Activated T-helper 9 cell treated with anti-CD3 and anti-CD28 coated beads, Interleukin-2, amount 50 U/mL, for 16 hours (primary cell): ENCODE measurements at places on chromosomes 6 and 20.

DNA sequence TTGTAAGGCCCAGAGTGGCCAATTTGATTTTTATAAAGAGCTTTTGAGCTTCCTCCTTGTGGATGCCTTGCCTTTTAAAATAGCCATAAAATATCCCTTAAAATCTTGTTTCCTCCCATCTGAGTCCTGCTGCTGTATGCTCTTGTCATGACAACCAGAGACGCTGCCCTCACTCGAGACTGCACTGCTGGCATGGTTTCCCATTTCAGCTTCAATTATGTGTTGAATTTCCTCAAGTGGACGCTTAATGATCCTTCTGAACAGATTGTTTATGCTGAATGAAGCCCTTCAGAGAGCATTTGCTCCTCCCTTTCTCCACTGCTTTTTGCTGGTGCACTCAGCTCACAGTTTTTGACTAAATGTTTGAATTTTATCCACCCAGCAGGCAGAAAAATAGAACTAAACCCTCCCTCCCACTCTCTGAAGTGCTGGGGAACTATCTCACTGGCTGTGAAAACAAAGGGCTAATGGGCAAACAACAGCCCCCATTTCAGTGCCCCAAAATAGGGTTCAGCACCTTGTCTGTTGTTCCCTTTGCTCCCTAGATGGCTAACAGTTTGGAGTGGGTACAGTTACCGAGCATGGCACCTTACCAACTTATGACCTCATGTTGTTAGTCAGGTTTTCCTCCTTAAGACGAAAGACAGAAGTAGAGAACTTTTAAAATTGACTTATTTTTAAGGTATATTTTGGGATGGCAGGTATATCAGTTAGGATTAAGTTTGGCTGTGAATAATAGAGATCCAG lies 45.5 kb upstream of the RNF8 start:
- DNase-seq, result no peak

- no peak for DNase-seq
Measured at GRCh38 chr6:47626782-47627181, 71.6 kb upstream of the ADGRF4 start.

- no peak for DNase-seq
Measured at GRCh38 chr6:45667766-45668165, 290.0 kb upstream of the SUPT3H start.

- no peak for DNase-seq
Measured at GRCh38 chr6:109048176-109048575, 46.5 kb downstream of the SESN1 start.

DNA sequence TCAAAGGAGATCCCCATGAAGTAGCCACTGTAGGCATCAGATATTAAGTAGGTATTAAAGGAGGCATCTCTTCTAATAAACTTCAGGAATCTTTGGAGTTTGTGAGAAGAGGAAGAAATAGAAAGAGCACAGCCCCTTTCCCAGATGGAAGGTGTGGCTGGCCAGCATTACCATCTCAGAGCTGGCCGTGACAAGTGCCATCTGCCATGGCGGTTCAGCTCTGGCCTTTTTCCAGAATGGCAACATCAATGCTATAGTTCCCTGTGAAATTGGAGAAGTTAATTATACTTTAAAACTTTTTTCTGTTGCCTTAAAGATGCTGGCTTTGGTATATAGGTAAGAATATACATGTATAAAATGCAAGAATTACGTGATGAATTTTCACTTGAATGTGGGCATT lies 51.9 kb upstream of the MCUR1 start:
- DNase-seq, result no peak

DNA sequence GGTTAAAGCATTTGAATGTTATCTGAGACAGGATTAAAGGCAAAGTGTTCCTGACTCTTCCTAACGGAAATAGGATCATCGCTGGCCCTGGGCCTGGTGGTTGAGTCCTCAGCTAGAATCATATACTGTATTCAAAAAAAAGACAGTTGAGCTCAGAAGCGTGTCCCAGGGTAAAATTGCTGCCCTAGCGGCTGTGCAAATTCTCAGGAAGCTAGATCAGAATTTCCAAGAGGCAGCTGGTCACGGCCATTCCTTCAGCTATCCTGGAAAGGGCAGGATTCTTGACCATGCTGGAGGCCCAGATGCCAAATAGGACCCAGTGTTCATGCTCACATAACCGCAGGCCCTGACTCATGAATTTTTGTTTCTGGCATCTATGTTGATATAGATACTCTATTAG lies 67.4 kb downstream of the STMND1 start:
- DNase-seq, result no peak

DNA sequence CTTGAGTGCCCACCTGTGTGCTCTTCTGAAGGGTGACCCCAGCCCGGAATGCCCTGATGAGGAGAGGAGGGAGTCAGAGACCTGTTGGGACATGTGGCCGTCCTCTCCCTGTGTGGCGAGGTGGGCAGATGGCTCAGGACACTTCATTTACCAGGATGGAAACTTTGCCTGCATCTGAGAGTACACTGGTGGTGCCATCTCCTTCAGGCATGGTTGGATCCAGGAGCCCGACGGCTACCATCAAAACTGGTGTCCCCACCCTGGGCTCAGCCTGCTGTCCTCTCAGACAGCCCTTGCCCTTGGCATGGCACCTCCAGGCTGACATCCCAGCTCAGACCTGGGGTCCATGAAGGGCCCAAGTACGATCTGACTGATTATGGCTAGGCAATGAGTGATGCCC lies 7.0 kb upstream of the OSBPL2 start:
- DNase-seq, result no peak

DNA sequence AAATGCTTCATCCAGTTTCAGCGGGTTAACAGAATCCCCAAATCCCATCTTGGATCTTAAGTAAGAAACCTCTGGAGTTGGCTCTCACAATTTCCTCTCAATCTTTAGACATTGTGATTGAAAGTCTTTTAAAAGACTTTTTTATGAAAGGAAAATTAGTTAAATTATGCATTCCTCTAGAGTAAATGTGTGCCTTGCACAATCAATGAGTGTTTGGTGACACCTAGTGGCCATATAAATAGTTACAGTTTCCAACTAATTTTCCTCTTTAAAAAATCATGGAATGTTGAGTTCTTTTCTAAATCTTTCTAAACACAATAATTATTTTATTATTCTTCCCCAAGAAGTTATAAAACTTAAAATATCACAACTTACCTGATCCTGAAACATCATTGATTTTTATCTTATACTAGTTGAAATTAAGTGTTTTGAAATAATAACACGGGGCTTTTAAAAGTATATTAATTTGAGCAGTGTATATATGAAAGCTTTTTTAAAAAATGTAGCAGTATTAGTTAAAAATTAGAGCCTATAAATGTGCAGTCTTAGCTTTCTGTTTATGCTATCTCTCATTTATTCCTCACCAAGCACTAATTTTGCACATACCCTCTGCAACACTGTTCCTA lies 66.4 kb downstream of the PKHD1 start:
- no peak for DNase-seq

- DNase-seq, result no peak
Measured at GRCh38 chr6:7041511-7042026, 66.2 kb upstream of the RREB1 start.

GRCh38 chr6:128504003-128504654 lies 16.3 kb downstream of the PTPRK start:
- DNase-seq, result no peak

- DNase-seq, result no peak
Measured at GRCh38 chr6:32178547-32179440, 589 bp downstream of the RNF5 start.

GRCh38 chr20:1805161-1805581 lies 90.0 kb upstream of the SIRPA start:
- DNase-seq, result no peak

- no peak for DNase-seq
Measured at GRCh38 chr6:51854876-51855275, 232.5 kb downstream of the PKHD1 start.

DNA sequence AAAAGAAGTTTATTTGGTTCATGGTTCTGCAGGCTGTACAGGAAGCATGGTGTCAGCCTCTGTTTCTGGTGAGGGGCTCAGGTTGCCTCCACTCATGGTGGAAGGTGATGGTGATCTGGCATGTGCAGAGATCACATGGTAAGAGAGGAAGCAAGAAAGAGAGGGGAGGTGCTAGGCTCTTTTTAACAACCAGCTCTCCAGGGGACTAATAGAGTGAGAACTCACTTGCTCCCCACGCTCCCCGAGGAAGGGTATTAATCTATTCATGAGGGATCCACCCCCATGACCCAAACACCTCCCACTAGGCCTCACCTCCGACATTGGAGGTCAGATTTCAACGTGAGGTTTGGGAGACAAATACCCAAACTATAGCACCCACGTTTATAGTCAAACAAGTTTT lies 4.0 kb upstream of the GJB7 start:
- DNase-seq, result no peak

DNA sequence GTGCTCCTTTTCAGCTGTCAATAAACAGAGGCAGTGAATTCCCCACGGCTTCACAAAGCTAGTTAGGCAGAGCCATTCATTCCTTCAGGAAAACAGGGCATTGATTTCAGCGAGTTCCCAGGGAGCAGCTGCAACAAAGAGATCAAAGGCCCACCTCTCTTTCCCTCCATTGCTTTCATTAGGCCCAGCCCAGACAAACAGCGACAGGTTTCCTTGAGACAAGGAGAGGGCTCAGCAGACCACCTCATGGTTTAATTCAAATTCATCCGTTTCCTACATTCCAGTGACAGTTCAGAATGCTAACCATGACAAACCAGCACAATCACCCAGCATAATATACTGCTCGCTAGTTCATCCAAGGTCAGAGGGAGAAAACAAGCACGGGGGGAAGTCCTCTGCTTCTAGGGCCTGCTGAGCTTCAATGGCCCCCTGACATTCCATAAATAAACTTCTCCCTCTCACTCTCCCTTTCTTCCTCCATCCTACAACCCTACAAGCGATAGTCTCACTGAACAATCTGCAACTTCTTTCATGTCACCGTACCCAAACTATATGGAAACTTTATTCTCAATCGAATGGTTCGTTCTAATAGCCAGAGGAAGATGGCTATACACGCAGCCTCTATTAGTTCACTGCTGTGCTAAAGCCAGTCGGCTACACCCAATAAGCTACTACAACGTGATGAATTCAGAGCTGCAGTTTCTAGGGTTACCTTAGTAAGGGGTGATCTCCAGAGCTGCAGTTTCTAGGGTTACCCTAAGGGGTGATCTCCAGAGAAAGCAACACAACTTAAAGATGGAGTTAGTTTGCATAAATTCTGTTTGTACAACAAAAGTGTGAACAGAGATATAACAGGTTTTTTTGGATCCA lies 34.7 kb downstream of the PLAGL1 start:
- DNase-seq, result no peak

- DNase-seq, result no peak
Measured at GRCh38 chr6:42200035-42200434, 5.3 kb upstream of the GUCA1B start.

- no peak for DNase-seq
Measured at GRCh38 chr6:31651602-31652191, 764 bp downstream of the BAG6 start.

DNA sequence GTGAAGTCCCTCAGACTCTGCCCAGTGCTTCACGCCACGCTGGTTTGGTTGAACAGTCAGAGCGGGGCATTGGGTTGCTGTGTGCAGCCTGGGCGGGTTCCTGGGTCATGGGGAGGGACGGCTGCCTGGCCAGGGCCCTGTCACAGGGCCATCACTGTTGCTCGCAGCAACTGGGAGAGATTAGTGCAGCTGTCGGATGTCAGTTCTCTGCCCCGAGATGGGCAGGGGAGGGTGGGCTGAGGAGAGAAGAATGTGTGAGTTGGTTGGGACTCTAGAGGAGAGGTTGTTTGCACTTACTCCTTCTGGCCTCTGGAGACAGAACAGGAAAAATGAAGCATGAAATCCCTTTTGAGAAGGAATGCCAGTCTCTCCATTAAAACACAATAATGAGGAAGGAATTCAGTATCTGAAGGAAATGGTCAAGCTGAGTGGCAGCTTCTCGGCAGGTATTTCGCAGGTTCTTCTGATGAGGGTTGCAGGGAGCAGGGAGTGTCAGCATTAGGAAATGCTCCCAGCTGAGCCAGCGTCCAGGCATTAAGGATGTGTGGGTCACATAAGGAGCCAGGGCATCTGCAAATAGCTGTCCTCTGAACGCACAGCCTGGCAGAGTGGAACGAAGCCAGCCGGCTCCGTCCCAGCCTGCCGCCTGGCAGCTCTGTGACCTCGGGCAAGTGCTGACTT lies 95.9 kb downstream of the SSR1 start:
- DNase-seq, result no peak

DNA sequence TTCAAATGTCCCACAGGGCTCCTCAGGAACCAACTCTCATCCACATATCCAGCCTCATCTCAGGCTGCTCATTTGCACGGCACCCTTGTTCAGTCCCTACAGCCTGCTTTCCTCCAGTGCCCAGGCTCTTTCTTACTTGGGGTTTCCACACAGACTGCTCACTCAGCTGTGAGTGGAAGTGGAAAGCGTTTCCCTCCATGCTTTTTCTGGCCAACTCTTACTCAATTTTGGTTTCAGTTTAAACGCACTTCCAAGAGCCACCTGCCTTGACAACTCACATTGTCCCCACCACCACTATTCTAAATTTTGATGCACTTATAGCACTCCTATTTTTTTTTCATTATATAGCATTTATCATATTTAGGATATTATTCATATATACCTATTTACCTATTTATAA lies 367.1 kb downstream of the PKHD1 start:
- no peak for DNase-seq

GRCh38 chr20:42567409-42567808 lies 622.3 kb downstream of the PTPRT start:
- no peak for DNase-seq

- no peak for DNase-seq
Measured at GRCh38 chr20:1848373-1848772, 46.8 kb upstream of the SIRPA start.

- no peak for DNase-seq
Measured at GRCh38 chr20:10478205-10478604, 43.1 kb downstream of the SLX4IP start.

GRCh38 chr6:10513544-10513943 lies 7.6 kb upstream of the GCNT2 start:
- DNase-seq, result no peak

DNA sequence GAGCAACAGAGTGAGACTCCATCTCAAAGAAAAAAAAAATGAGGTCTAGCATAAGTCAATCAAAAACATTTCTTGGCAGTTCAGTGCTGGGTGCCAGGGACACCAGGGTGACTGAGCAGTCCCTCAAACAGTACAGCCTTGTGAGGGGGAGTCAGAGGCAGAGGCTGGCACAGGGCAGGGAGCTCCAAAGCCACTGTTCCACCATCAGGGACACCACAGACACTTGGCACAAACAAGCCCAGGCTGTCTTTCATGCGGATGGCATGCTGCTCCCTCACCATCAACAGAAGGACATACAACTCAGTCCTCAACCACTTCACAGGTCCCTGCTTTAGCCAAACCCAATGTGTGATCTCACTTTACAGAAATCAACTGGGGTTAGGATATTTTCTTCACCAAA lies 36.0 kb upstream of the GRM4 start:
- DNase-seq, result no peak

DNA sequence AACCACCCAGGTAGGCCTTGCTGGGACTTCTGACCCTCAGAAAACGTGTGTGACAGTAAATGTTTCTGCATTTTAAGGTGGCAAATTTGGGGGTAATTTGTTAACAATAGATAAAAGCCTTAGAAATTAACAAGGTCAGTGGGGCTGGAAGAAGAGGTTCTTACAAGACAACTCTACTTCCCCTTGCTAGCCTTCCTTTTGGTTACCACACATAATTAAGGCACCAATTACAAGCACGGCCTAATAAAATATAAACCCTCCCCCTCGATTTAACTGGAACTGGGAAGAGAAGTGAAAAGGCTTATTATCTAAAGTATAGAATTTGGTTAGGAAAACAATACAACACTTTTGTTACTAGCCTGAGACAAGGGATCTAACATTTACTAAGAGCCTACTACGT lies 38.8 kb downstream of the ELOVL5 start:
- no peak for DNase-seq

GRCh38 chr20:53032046-53032445 lies 59.9 kb downstream of the TSHZ2 start:
- DNase-seq, result no peak

GRCh38 chr20:23230766-23231385 lies 119.7 kb upstream of the NXT1 start:
- no peak for DNase-seq
